ENCODE measurements at places on chromosomes 6 and 20.

GRCh38 chr6:157498817-157499216 is 117.8 kb downstream of the ZDHHC14 start:
- no peak for DNase-seq

DNA sequence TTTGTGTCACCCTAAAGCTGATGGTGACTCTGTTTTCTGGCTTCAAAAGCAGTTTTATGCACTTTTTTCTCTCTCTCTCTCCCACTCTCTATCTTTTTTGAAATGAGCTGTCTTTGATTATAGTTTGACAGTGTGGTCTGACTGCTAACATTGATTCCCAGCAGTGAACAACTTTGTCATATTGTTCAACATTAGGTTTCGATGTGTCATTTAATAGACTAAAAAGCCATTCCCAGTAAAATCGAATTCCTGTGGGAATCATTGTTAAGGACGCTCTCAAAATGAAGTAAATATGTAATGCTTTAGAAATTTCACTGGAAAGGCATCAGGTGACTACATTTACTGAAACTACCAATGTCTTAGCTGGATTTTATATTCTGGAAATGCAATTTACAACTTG is 69.9 kb upstream of the FLRT3 start:
- DNase-seq, result no peak

GRCh38 chr20:58245181-58245891 is 16.9 kb upstream of the ANKRD60 start:
- DNase-seq, result no peak

GRCh38 chr20:3778976-3779375 is 2.3 kb downstream of the SPEF1 start:
- no peak for DNase-seq

GRCh38 chr20:56828402-56828801 is 199.3 kb downstream of the TFAP2C start:
- DNase-seq, result no peak

GRCh38 chr6:167073679-167074274 is 49.1 kb upstream of the CCR6 start:
- DNase-seq, result no peak

DNA sequence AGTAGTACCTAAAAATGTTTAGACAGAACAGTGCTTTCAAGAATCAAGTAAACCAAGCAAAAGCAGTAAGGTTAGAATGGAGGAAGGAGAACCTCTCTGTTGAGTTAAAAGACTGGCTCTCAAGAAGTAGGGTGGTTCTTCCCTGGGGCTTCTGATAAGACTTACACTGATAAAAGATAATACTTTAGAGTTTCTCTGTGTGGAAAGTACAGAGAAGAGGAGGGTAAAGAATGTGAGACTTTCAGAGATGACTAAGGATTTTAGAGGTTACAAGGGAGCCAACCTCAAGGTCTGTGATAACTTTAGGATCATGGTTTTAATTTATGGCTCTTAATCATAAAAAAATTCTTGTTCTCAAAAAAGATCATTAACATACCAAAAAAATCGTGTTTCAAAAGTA is 30.9 kb upstream of the ALDH8A1 start:
- DNase-seq, result no peak
